ENCODE measurements at places on chromosomes 7 and 10.

DNA sequence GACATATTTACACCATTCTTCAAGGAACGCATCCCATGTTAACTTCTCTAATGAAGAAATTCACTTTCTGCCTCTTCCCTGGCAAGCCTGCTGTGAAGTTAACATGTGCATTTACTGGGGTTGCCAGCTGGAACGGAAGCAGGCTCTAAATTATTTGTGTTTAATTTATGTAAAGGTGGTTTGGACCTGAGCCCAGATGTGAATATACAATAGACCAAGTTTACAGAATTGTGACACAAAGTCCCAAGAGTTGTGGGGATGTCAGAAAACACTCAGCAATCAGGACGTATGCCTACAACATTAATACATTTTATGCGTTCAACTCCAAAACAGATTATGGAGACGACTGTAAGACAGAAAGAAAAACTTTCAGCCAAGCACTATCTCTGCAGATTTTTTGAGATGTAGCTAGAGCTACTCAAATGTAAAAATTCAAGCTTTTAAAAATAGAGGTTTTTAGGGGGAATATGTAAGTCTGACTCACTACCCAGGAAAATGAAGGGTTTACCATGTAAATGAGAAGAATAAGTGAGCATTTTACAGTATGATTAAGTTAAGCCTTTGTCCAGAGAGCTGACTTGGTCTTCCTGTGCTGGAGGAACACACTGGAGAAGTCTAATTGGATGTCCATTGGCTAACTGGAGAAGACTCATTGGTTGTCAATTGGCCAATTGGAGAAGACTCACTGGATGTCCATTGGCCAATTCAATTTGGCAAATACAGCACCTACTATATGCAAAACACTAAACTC lies 19.5 kb downstream of the NRP1 start:
- no peak for DNase-seq

DNA sequence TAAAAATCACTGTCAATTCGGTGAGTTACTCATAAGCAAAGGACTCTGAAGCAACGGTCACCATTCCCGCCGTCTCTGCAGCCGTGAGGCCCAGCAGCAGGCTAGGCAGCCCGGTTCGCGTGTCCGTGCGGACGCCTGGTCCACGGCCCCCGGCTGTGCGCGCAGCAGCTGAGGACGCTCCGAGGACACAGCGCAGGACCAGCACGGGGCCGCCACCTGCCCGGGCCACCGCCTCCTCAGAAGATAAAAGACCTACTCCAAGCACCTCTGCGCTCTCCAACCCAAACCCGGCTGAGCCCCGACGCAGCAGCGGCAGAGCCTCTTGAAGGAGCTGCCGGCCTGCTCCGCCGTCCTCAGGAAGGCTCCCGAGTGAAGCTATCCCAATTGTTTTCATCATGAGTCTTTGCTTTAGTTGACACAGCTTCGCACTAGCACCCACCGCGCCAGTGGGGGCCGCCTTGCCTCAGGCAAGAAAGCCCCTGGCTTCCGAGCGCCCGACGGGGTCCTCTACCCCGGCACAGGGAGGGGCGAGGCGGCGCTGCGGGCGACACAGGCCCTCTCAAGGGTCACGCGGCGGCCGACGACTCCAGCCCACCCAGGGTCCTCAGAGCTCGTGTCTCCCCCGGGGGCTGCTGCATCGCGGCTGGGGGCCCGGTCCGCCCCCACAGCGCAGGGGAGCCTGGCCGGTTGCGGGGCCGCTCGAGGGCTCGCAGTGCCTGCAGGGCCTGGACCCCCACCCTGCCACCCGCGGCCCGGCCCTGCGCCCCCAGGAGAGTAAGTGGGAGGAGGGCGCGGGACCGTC lies 16.9 kb upstream of the GPR146 start:
- no peak for DNase-seq

GRCh38 chr10:113613427-113613826 lies 50.4 kb downstream of the NRAP start:
- DNase-seq, result no peak

DNA sequence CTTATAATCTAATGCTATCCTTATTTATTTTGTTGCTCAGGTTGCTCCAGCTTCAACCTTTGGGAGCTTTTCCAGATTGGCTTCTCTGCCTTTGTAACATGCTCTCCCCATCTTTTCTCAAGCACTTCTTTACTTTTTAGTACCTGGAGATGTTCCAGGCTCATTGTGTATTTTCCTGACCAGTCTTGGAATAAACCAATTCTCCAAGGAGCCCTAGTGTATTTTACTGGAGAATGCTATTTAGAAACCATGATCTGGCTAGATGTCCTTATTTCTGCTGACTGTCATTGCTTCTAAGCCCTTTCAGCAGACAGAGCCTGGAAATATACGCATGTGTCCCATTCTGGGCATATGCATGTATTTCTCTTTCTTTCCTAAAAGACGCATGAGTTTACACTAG lies 95.7 kb downstream of the EMX2 start:
- DNase-seq, result no peak

DNA sequence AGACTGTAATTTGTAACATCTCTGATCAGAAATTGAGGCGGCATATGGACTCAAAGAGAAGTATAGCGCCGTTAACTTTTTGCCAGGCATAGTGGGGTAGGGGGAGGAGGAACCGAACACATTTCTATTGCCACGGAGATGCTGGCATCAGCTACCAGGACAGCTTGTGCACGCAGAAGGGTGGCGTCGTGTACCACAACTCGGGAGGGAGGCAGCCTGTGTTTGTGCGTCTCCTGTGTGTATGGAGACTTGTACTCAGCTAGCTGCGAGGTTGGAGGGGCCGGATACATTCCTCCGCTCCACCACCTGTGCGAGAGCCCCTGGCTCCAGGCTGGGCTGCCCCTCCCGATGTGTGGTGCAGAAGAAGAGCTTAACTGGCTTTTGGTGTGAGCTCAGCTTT lies 634.8 kb downstream of the TYW1 start:
- DNase-seq, result no peak

DNA sequence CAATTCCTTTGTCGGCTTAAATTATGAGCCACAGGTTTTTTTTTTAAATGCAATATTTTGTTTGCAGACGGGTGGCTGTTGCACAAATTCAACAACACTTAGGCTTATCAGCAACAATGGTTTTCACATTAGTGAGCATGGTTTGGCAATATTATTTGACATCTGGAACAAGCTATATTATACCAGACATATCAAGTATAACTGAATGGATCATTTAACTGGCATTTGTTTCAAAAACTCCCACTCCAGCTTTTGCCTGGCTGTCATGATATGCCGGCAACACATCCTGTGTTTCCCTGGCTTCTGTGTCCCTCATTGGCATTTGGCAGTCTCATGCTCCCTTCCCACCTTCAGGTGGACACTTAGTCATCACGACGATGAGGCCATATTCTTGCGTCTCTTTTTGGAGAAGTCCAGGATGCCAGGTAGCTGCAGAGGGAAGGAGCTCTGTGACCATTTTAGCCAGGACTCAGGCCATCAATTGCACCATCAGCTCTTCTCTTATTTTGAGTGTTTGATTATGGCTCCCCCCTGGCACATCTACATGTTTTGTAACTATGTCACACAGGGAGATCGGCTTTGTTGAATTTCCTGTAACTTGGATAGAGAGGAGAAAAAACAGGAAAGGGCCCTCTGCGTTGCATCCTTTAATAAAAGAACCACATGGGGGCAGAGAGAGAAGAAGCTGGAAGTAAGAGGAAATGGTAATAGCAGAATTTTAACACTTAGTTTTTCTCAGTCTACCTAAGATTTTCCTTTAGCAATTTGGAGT lies 413.9 kb downstream of the LRMDA start:
- no peak for DNase-seq

GRCh38 chr7:44379366-44380188 lies 54.2 kb upstream of the CAMK2B start:
- no peak for DNase-seq

GRCh38 chr7:136692221-136692620 lies 176.2 kb upstream of the CHRM2 start:
- DNase-seq, result no peak

DNA sequence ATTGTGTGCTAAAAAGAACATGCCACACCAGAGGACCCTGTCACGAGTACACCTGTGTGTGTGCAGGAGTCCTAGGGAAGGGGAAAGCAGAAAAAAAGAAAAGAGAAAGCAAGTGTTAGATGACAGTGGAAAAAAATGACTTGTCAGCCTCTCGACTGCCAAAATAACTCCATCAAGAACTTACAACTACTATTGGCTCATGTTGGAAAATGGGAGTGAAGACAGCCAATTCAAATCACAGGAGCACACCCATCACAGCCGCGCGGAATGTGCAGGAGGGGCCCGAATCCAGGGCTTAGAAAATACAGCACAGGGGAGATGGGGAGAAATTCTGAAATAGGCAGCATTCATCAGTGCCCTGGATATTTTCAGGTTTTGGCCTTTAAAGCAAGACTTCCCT lies 38.1 kb upstream of the FOXI2 start:
- DNase-seq, result no peak

GRCh38 chr7:1646957-1647891 lies 22.9 kb upstream of the ELFN1 start:
- no peak for DNase-seq

DNA sequence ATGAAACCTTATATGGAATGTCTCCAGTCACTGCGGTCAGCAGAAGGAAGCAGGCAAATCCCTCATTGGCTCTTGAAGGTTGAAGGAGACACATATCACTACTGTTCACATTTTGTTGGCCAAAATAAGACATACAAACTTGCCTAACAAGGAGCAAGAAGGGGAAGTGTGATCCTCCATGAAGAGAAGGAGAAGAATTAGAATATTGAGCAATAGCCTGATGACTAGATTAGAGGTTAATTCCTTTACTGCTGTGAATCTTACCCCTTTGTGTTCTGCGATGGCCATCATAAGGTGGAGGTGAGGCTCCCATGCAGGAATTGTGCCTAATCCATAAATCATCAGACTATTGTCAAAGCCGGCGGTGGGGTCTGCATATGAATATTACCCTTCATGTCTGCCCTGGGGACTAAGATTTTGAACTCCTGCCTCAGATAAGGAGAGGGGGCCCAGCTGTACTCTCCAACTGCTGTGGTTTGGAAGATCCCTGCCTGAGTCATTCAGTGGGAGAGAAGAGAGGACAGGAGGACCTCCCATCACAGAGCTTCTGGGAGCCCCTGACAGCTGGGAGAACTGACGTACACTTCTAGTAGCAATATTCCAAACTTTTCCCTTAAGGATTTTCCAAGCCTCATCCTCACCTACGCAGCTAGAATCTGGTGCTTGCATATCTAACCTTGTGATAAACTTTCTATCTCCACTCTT lies 398.5 kb downstream of the REEP3 start:
- DNase-seq, result no peak

DNA sequence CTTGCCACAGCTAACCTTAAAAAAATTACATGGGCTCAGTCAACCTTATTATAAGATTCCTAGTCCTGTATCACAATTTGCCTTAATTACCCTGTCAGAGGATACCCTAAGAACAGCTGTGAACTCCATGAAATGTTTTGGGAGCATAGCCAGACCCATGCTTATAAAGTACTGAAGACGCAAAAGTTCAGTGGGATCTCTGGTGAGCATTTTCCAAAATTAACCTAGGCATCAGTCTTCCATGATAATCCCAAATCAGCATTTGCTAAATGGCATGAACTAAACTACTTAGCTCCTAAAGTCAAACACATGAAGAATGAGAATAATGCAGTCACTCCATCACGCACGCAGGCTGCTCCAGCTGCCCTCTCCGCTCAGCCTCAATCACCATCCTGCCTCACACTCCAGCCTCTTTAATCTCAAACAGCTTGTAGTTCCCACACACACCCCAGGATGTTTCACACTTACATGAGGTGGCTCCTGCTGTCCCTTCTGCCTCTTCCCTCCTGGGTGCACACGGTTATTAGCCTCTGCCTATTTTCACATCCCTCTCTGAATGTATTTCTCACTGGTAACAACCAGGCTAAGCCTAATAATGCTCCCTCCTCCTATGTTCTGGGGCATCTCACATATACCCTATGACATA lies 15.3 kb downstream of the IGF2BP3 start:
- DNase-seq, result no peak

- no peak for DNase-seq
These were observed 523.9 kb downstream of the SUGCT start for GRCh38 chr7:40658729-40659128.

GRCh38 chr7:50620433-50620832 lies 55.2 kb upstream of the DDC start:
- DNase-seq, result no peak

GRCh38 chr7:113875224-113875623 lies 43.6 kb downstream of the PPP1R3A start:
- no peak for DNase-seq

All from CD4-positive, alpha-beta T cell treated with Interferon alpha-2 for 1 hour (primary cell).